ENCODE measurements at places on chromosomes 3 and 15.

DNA sequence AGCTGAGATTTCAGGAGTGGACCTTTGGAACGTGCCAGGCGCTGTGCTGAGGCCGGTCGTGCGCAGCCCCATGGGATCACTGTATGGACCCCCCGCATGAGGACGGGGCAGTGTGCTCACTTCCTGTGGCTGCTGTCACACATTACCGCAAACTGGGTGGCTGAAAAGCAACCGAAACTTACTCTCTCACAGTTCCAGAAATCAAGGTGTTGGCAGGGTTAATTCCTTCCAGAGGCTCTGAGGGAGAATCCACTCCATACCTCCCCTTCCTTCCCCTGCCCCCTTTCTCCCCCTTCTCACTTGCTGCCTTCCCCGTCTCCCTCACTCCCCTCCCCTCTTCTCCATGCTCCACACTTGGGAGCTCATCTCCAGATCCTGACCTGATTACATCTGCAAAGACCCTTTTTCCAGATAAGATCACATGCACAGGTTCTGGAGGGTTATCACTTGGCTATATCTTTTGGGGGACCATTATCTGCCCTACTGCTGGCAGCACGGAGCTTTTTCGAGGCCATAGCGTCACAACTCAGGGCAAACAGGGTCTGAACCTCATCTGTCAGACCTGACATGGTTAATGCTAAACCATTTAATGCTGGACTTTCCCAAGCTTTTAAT is 41.2 kb downstream of the KLF13 start:
- DNase-seq, result no peak

- DNase-seq, result no peak
Observed at GRCh38 chr15:78969687-78970349, 25.0 kb upstream of the CTSH start.

- DNase-seq, result no peak
Observed at GRCh38 chr3:170712798-170713197, 126.9 kb upstream of the SLC7A14 start.

DNA sequence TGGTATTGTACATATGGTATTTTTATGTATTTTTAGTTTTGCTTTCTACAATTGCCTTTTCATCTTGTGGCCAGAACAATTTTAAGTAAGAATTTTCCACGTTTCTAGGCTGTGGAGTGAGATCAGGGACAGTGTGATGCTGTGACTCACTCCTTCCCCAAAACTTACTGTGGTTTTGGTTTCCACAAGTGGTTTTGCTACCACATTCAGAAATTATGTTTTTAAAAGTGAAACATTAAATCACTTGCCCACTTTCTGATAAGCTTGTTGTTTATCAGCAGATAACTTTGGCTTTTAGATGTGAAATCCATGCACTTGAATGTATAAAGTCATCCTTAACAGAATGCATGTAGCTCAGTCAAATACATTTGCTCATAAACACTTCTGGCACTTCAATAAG is 192.2 kb upstream of the THRB start:
- DNase-seq, result no peak

DNA sequence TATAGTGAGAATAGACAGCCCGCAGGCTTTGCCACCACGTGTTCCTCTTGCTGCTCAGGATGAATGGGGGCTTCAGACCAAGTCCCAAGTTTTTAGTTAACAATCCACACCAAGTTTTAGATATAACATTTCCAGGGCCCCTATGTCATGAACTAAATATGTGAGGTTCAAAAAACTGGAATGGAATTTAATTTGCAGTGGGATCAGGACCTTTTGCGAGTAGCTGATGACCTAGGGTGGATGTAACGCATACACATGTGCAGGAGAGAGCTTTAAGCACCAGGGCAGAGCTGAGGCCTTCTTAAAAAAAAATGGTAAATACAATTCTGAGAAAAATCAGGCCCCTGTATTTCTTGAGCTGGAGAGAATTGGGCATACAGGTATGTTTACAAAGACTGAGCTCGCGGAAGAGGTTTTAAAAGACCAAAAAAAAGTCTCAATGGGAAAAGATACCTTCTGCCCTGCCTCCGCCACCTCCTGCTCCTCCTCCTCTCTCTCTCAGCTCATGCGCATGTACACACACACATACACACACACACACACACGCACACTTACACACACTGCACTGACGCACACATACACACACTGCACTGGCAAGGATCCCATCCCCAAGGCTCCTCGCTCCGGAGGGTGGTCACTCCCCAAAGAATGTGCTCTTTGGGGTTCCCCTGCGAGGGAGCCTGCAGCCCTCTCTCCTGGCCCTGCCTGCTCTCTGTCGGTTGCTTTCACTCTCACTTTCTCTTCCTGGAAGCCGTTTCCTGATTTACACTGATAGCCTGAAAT is 48.2 kb upstream of the IGF1R start:
- DNase-seq, result peak; percentile 32

GRCh38 chr3:150302246-150302645 is 105.9 kb upstream of the TSC22D2 start:
- no peak for DNase-seq

All from MG63 (cell line).